Thoracic aorta (tissue), 2 donors: ENCODE measurements at places on chromosomes 11 and 22. TPM values are rescaled to one million over a fixed set of nuclear protein-coding genes. Genes with fewer than 3 reads are reported as not detected.

Gene TSGA10IP
- not detected for total RNA-seq

Gene FGF4
- not detected for total RNA-seq

Gene UQCR10
- 12.2 TPM for total RNA-seq

Gene LGALS12
- total RNA-seq: 0.54 TPM

Gene CHRM1
- total RNA-seq: not detected

- no peak for DNase-seq
Measured at GRCh38 chr11:32018672-32019071, 72.2 kb upstream of the RCN1 start.

- no peak for DNase-seq
Measured at GRCh38 chr11:8332196-8332595, 68.5 kb upstream of the LMO1 start.

GRCh38 chr11:27088353-27088752, 47.7 kb downstream of the BBOX1 start:
- no peak for DNase-seq
